ENCODE measurements at places on chromosomes 16 and 17. TPM values are rescaled to one million over a fixed set of nuclear protein-coding genes. Genes with fewer than 3 reads are reported as not detected.
A peak's percentile ranks its signal among the peaks of the same experiment; 100 is the strongest.

The RAMP2 gene
- 0.63 TPM for total RNA-seq

The FA2H gene
- not detected for total RNA-seq

The PRSS27 gene
- 2.8 TPM for total RNA-seq

The RHBDL3 gene
- total RNA-seq = 0.10 TPM

The ALDOA gene
- 865 TPM for total RNA-seq

The C1QL1 gene
- 2.0 TPM for total RNA-seq

The SPATA22 gene
- total RNA-seq = not detected

The ADPRM gene
- 14.5 TPM for total RNA-seq

The ATAD5 gene
- 1.4 TPM for total RNA-seq

The NPIPA2 gene
- total RNA-seq = 11.5 TPM

GRCh38 chr16:48271728-48272127, 24.4 kb upstream of the ABCC11 start:
- peaks cover 31% of the 10 kb centered on the region for H3K4me1 ChIP-seq
- DNase-seq = no peak
- H3K4me3 ChIP-seq = no peak overlapping the region
- H3K27me3 ChIP-seq = no peaks in the 10 kb centered on the region

GRCh38 chr16:17302214-17302613, 168.5 kb downstream of the XYLT1 start:
- peaks cover 17% of the 10 kb centered on the region for H3K4me1 ChIP-seq
- no peak for DNase-seq
- no peak overlapping the region for H3K4me3 ChIP-seq
- no peaks in the 10 kb centered on the region for H3K36me3 ChIP-seq
- no peak overlapping the region for H3K27ac ChIP-seq
- H3K27me3 ChIP-seq = no peaks in the 10 kb centered on the region

GRCh38 chr16:31250782-31251384, 8.9 kb upstream of the ITGAM start:
- H3K4me1 ChIP-seq = no peaks in the 10 kb centered on the region
- H3K4me3 ChIP-seq = no peak overlapping the region
- H3K27ac ChIP-seq = no peak overlapping the region
- DNase-seq = no peak

DNA sequence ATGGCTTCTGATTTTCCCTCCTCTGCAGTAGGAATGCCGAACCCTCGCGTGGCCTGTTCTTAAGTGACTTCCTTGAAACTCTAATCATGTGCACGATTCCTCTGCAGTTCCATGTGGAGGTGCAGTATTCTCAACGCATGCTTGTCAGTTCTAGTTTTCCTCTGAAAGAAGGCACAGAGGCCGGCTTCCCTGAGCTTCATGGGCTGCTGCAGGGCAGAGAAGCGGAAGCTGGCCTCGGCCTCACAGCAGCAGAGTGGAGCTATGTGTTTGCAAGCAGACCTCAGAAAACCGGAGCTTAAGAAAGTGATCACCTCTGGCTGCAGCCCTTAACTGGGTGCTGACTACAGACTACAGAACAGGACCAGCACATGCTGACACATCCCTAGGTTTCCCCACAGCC, 500.7 kb downstream of the GRIN2A start:
- H3K36me3 ChIP-seq = no peaks in the 10 kb centered on the region
- H3K27ac ChIP-seq = no peak overlapping the region
- no peak overlapping the region for H3K4me3 ChIP-seq
- H3K27me3 ChIP-seq = peaks cover 10% of the 10 kb centered on the region
- no peak for DNase-seq

- no peaks in the 10 kb centered on the region for H3K4me1 ChIP-seq
- DNase-seq = no peak
- no peak overlapping the region for H3K27ac ChIP-seq
- no peaks in the 10 kb centered on the region for H3K36me3 ChIP-seq
- H3K27me3 ChIP-seq = peaks cover 17% of the 10 kb centered on the region
- H3K4me3 ChIP-seq = no peak overlapping the region
These were observed 26.2 kb downstream of the TEKT5 start for GRCh38 chr16:10668322-10669045.

- H3K27me3 ChIP-seq = peaks cover 3% of the 10 kb centered on the region
- no peak for DNase-seq
- H3K4me1 ChIP-seq = no peaks in the 10 kb centered on the region
- H3K4me3 ChIP-seq = no peak overlapping the region
- H3K36me3 ChIP-seq = no peaks in the 10 kb centered on the region
- no peak overlapping the region for H3K27ac ChIP-seq
These were observed 234.7 kb upstream of the MAF start for GRCh38 chr16:79835194-79835593.

DNA sequence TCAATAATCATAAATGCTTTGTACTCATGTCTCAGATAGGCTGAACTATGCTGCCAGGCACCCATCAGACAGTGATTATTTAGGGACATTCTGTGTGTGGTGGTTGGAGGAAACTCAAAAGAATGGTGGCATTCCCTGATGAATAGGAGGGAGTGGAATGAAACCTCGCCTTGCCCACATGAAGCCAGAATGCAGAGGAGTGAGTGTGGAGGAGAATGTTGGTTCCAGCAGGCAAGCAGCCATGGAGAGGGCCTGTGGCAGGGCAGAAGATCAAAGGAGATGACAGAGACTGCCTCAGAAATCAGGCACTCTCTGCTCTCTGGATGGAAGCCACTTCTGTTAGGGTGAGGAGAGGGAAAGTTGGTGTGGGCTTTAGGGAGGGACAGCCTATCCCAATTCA, 22.5 kb downstream of the KCTD19 start:
- peaks cover 27% of the 10 kb centered on the region for H3K4me1 ChIP-seq
- no peak overlapping the region for H3K4me3 ChIP-seq
- H3K27ac ChIP-seq = no peak overlapping the region
- no peaks in the 10 kb centered on the region for H3K36me3 ChIP-seq
- no peaks in the 10 kb centered on the region for H3K27me3 ChIP-seq
- no peak for DNase-seq

DNA sequence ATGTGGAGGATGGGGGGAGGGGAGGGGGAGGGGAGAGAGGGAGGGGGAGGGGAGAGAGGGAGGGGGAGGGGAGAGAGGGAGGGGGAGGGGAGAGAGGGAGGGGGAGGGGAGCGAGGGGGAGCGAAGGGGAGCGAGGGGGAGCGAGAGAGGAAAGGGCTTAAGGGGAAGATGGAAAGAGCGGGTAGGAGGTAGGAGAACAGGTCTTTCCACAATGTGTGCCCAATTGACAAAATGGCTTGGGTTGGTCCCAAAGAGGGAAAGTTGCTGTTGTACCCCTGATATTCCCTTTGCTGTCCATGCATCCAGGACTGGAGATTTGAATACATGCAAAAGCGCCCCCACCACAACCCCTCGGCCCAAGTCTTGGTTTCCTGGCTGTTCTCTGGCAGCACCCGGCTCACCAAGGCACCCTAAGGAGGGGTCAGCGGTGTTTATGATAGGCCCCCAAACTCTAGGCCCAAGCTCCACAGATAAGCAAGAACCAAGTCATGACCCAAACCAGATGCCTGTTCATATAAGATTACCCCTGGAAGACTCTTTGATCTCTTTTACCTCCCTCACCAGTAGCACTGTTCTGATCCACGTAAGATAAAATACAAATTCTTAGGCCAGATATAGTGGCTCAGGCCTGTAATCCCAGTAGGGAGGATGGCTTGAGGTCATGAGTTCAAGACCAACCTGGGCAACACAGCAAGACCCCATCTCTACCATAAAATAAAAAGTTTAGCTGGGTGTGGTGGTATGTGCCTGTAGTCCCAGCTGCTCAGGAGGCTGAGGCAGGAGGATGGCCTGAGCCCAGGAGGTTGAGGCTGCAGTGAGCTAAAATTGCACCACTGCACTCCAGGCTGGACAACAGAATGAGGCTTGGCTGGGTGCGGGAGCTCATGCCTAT, 119.6 kb downstream of the ZFHX3 start:
- peaks cover 4% of the 10 kb centered on the region for H3K36me3 ChIP-seq
- H3K4me3 ChIP-seq = no peak overlapping the region
- peaks cover 73% of the 10 kb centered on the region for H3K4me1 ChIP-seq
- DNase-seq = no peak

- no peak for DNase-seq
- peaks cover 3% of the 10 kb centered on the region for H3K36me3 ChIP-seq
- H3K27me3 ChIP-seq = peaks cover 21% of the 10 kb centered on the region
- H3K27ac ChIP-seq = no peak overlapping the region
- H3K4me1 ChIP-seq = no peaks in the 10 kb centered on the region
These were observed 3.1 kb upstream of the SPACA3 start for GRCh38 chr17:32988481-32989101.

DNA sequence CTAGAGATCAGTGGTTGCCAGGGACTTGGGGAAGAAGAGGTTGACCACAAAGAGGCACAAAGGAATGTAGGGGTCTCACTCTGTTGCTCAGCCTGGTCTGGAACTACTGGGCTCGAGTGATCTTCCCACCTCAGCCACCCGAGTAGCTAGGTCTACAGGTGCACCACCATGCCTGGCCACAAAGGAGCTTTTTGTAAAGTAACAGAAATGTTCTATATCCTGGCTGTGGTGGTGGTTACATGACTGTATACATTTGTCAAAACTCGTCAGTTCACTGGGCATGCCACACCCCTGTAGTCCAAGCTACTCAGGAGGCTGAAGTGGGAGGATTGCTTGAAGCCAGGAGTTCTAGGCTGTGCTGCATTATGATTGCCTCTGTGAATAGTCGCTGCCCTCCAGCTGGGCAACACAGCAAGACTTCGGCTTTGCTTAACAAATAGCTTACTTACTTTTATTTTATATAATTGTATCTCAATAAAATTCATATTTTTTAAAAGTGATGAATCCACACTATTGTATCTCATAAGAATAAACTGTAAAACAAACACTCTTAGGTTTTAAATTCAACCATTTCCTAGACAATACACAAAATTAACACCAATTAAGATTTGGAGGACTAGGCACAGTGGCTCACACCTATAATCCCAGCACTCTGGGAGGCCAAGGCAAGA, 5.0 kb downstream of the SKA2 start:
- no peaks in the 10 kb centered on the region for H3K36me3 ChIP-seq
- H3K27ac ChIP-seq = peak overlapping the region; percentile 66
- no peaks in the 10 kb centered on the region for H3K27me3 ChIP-seq
- no peak for DNase-seq
- no peak overlapping the region for H3K4me3 ChIP-seq

GRCh38 chr16:82657239-82657638, 30.5 kb downstream of the CDH13 start:
- peak overlapping the region; percentile 97 for H3K27ac ChIP-seq
- no peaks in the 10 kb centered on the region for H3K36me3 ChIP-seq
- no peak for DNase-seq
- no peak overlapping the region for H3K4me3 ChIP-seq
- H3K27me3 ChIP-seq = no peaks in the 10 kb centered on the region

- H3K27ac ChIP-seq = no peak overlapping the region
- peak; percentile 87 for DNase-seq
- H3K27me3 ChIP-seq = peaks cover 17% of the 10 kb centered on the region
- H3K36me3 ChIP-seq = no peaks in the 10 kb centered on the region
- H3K4me3 ChIP-seq = no peak overlapping the region
These were observed 17.8 kb downstream of the TSPOAP1 start for GRCh38 chr17:58310511-58311428.

GRCh38 chr16:22383827-22384226, 9.4 kb upstream of the CDR2 start:
- H3K27me3 ChIP-seq = no peaks in the 10 kb centered on the region
- DNase-seq = no peak
- peaks cover 16% of the 10 kb centered on the region for H3K4me1 ChIP-seq
- H3K27ac ChIP-seq = no peak overlapping the region

- H3K4me1 ChIP-seq = no peaks in the 10 kb centered on the region
- H3K36me3 ChIP-seq = no peaks in the 10 kb centered on the region
- H3K27me3 ChIP-seq = peaks cover 3% of the 10 kb centered on the region
- no peak for DNase-seq
- no peak overlapping the region for H3K27ac ChIP-seq
These were observed 80.1 kb downstream of the DNAH3 start for GRCh38 chr16:21070564-21070963.

GRCh38 chr16:4071686-4072561, 44.3 kb downstream of the ADCY9 start:
- H3K4me1 ChIP-seq = peaks cover 2% of the 10 kb centered on the region
- no peak for DNase-seq
- no peak overlapping the region for H3K4me3 ChIP-seq
- H3K36me3 ChIP-seq = no peaks in the 10 kb centered on the region
- H3K27me3 ChIP-seq = no peaks in the 10 kb centered on the region
- H3K27ac ChIP-seq = peak overlapping the region; percentile 6

DNA sequence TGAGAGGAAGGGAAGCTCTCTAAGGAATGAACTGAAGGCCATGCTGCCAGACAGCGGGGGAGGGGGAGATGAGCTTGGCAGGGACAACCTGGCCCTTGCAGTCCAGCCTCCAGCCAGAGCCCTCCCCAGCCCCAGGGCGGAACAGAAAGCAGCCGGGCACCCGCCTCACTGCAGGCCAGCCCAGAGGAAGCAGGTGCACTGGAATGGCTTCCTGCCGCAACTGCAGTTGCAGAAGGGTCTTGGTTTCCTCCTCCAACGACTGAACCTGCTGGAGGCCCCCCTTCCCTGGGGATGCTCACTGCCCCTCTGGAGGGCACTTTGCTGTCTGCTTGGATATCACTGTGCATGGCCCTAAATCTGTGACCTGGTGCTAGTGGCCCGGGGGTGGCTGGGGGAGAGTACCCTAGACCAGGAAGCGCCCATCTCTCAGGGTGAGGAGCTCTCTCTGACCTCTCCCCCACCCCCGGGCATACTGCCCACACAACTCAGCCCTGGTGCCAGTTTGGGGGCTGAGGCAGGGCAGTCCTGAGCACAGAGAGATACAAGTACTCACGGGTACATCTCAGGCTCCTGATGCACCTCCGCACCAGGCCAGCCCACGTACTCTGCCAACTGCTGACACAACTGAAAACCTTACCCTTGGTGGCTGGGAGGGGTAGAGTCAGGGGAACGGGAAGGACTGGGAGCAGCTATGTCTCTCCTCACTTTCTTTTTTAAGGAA, 41.1 kb downstream of the MYO18A start:
- no peaks in the 10 kb centered on the region for H3K36me3 ChIP-seq
- H3K27me3 ChIP-seq = no peaks in the 10 kb centered on the region
- H3K27ac ChIP-seq = peak overlapping the region; percentile 86

- H3K4me3 ChIP-seq = no peak overlapping the region
- peaks cover 33% of the 10 kb centered on the region for H3K4me1 ChIP-seq
- H3K27ac ChIP-seq = peak overlapping the region; percentile 83
- no peak for DNase-seq
These were observed 39.0 kb downstream of the SMURF2 start for GRCh38 chr17:64622931-64623654.

- DNase-seq = no peak
- no peak overlapping the region for H3K27ac ChIP-seq
- no peak overlapping the region for H3K4me3 ChIP-seq
- H3K27me3 ChIP-seq = no peaks in the 10 kb centered on the region
- peaks cover 48% of the 10 kb centered on the region for H3K4me1 ChIP-seq
- H3K36me3 ChIP-seq = peaks cover 13% of the 10 kb centered on the region
These were observed 6.2 kb downstream of the PSMD12 start for GRCh38 chr17:67359960-67360791.

DNA sequence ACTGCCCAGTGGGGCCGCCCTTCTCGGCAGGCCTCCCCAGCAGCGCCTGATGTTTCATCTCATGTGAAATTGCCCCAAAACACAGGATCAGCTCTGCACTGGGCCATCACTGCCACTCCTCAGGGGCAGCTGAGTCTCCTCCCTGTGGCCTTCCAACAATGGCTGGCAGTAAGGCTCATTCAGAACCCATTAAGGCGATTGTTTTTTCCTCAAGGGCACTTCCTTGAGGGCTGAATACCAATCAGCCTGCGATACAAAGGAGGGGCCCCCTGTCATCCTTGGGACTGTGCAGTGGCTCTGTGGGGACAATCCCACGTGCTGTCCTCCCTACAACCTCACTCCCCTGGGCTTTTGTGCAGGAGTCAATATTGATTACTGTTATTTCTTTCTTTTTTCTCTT, 47.5 kb downstream of the XYLT1 start:
- H3K4me3 ChIP-seq = no peak overlapping the region
- peak; percentile 41 for DNase-seq

- no peaks in the 10 kb centered on the region for H3K27me3 ChIP-seq
- peaks cover 7% of the 10 kb centered on the region for H3K36me3 ChIP-seq
- peak; percentile 65 for DNase-seq
- no peak overlapping the region for H3K4me3 ChIP-seq
- no peak overlapping the region for H3K27ac ChIP-seq
- peaks cover 27% of the 10 kb centered on the region for H3K4me1 ChIP-seq
These were observed 2.0 kb downstream of the ZNF319 start for GRCh38 chr16:57998486-57998885.
